Panc1 (cell line): ENCODE measurements at places on chromosomes 5 and 9.

DNA sequence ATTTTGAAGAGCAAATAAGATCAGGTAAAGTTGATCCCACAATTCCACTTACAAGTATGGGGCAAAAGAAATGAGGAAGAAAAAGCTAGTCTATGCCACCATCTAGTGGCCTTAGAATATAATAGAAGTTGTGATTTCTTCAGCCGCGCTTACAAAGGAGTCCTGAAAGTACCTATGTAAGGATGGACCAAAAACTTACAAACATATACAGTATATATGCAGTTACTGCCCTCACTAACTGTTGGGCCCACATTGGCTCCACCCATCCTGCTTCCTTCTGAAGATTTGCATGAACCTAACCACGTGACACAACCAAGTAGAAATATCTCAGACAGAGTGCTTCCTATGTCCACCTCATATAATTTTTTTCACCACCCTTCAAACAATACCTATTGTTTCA lies 11.7 kb upstream of the OR13D1 start:
- H3K27me3 ChIP-seq, result no peaks in the 10 kb centered on the region
- H3K4me1 ChIP-seq, result no peaks in the 10 kb centered on the region

DNA sequence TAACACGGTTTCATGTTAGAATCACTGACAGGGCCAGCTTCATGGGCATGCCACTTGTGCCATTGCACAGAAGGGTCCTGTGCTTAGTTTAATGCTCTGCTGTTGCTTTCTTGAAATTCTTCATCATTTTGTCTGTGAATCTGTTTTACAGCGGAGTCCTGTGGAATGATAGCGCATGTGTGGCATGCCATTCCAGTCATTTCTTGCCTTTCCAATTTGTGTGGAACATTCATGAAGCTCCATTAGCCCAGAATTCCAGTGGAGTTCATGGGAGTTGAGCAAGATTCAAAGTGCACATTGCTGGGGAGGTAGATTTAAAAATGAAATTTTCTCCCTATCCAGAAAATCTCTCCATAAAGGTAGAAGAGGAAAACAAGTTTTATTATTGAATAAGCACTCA lies 43.4 kb upstream of the NREP start:
- H3K27me3 ChIP-seq, result no peaks in the 10 kb centered on the region
- no peaks in the 10 kb centered on the region for H3K4me1 ChIP-seq
- DNase-seq, result no peak
- H3K27ac ChIP-seq, result no peak overlapping the region

GRCh38 chr9:106701611-106702010 lies 161.4 kb upstream of the ZNF462 start:
- no peaks in the 10 kb centered on the region for H3K36me3 ChIP-seq
- H3K27me3 ChIP-seq, result no peaks in the 10 kb centered on the region
- no peak for DNase-seq
- H3K4me3 ChIP-seq, result no peak overlapping the region
- no peaks in the 10 kb centered on the region for H3K4me1 ChIP-seq

DNA sequence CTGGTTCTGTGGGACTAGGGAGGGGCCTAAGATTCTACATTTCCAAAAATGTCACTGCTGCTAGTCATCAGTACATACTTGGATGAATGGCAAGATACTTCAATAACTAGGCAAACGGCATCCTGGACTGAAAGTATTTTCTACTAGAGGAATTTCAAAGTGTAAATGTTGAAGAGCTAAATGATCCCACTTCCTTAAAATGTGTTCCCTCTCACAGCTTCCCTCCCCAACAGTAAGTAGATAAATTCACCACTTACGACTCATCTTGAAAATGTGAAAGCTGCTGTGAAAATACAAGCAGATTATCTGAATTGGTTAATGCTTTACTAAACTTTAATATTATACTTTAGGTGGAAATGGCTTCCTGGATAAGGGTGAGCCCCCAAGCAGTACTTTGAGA lies 1571.5 kb upstream of the WWC1 start:
- H3K27ac ChIP-seq, result no peak overlapping the region
- no peaks in the 10 kb centered on the region for H3K27me3 ChIP-seq
- H3K4me1 ChIP-seq, result no peaks in the 10 kb centered on the region
- DNase-seq, result no peak

DNA sequence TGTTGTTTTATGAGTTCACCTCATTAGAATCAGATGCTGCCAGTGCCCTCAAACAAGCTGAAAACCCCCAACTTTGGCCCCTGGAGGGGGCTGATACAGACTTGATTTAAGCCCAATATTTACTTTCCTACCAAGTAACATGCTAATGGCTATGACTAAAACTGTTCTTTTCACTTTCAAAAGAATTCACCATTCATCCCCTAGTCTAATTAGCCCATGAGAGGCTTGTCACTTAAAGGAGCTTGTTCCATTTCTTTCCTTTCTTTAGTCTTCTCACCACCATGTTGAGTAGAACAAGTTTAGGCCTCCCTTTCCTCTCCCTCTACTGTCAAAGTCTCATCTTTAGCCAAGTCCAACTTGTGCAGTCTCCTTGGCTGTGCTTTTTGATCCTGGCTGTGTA lies 50.4 kb downstream of the EPB41L4B start:
- H3K27me3 ChIP-seq, result no peaks in the 10 kb centered on the region
- no peak overlapping the region for H3K4me3 ChIP-seq
- no peak for DNase-seq
- no peaks in the 10 kb centered on the region for H3K36me3 ChIP-seq
- no peak overlapping the region for H3K27ac ChIP-seq

GRCh38 chr9:116574027-116574679 lies 113.0 kb upstream of the TRIM32 start:
- H3K36me3 ChIP-seq, result no peaks in the 10 kb centered on the region
- no peak overlapping the region for H3K4me3 ChIP-seq
- peaks cover 6% of the 10 kb centered on the region; the same call in 1 of the 2 replicates for H3K4me1 ChIP-seq
- no peak for DNase-seq
- H3K27ac ChIP-seq, result no peak overlapping the region

GRCh38 chr9:40925149-40925548 lies 203.3 kb downstream of the FOXD4L6 start:
- no peaks in the 10 kb centered on the region for H3K4me1 ChIP-seq
- no peak overlapping the region for H3K27ac ChIP-seq
- DNase-seq, result no peak
- no peaks in the 10 kb centered on the region for H3K36me3 ChIP-seq
